ENCODE measurements at places on chromosomes 16 and 17. TPM values are rescaled to one million over a fixed set of nuclear protein-coding genes. Genes with fewer than 3 reads are reported as not detected.

Gene KRTAP1-1
- not detected for total RNA-seq

Gene SECTM1
- total RNA-seq: 7.6 TPM

Gene COASY
- total RNA-seq: 52.2 TPM

Gene RUNDC3A
- 1.1 TPM for total RNA-seq

Gene MYH2
- not detected for total RNA-seq

Gene SLFN12
- 4.0 TPM for total RNA-seq

Gene TMC5
- total RNA-seq: 5.7 TPM

Gene ABCA6
- 52.1 TPM for total RNA-seq

Gene ZNF594
- 13.4 TPM for total RNA-seq

Gene PITPNC1
- total RNA-seq: 9.1 TPM

Gene CLDN7
- 172 TPM for total RNA-seq

Gene PYDC1
- total RNA-seq: not detected

Gene TP53TG3C
- total RNA-seq: not detected

Gene UNC13D
- total RNA-seq: 17.0 TPM

Gene PRR11
- total RNA-seq: 13.2 TPM

Gene NEK8
- 2.7 TPM for total RNA-seq

Gene CLEC19A
- not detected for total RNA-seq

Gene C16orf95
- 0.95 TPM for total RNA-seq

Gene SLC38A8
- not detected for total RNA-seq

Gene KRT222
- 1.8 TPM for total RNA-seq

Gene ELMO3
- 33.9 TPM for total RNA-seq

Gene NOD2
- 28.0 TPM for total RNA-seq

Gene CEP295NL
- total RNA-seq: 0.88 TPM

Gene ENPP7
- total RNA-seq: not detected

Gene HSDL1
- 7.9 TPM for total RNA-seq

Gene TLCD2
- 6.0 TPM for total RNA-seq

Gene CCL3
- not detected for total RNA-seq

Gene CALB2
- total RNA-seq: 0.35 TPM
